ENCODE measurements at places on chromosomes 13 and 19.
A peak's percentile ranks its signal among the peaks of the same experiment; 100 is the strongest.

DNA sequence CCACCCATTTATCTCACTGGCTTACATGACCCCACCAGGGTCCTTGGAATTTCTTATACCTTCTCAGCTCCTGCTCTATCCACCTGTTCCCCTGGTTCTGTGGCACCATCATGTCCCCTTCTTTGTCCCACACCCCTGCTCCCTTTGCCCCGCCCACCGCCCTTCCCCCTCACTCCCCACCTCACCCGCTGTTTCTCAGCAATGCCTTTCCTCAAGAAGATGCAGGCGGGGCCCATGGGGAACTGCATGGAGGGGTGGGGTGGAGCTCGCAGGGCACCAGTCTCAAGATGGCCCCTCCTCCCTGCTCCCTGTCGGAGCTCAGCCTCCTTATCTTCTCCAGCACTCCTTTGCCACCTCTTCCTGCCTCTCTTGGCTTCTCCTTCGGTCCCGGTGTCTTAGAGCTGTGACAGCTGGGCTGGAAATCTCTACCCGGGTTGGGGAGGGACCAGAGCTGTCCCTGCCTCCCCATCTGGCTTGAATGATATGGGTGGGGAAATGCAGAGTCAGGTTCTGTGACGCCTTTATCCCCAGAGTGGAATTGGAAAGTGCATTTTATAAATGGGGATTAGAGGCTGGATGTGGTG lies at the start of gene CABP5:
TSS of gene CABP5 (minus strand) at position 405 of the 584 bp plus-strand sequence. CDS start at position 248, 157 bp downstream.
- DNase-seq: no peak

GRCh38 chr13:98835156-98835555 lies 82.7 kb upstream of the SLC15A1 start:
- DNase-seq: no peak

DNA sequence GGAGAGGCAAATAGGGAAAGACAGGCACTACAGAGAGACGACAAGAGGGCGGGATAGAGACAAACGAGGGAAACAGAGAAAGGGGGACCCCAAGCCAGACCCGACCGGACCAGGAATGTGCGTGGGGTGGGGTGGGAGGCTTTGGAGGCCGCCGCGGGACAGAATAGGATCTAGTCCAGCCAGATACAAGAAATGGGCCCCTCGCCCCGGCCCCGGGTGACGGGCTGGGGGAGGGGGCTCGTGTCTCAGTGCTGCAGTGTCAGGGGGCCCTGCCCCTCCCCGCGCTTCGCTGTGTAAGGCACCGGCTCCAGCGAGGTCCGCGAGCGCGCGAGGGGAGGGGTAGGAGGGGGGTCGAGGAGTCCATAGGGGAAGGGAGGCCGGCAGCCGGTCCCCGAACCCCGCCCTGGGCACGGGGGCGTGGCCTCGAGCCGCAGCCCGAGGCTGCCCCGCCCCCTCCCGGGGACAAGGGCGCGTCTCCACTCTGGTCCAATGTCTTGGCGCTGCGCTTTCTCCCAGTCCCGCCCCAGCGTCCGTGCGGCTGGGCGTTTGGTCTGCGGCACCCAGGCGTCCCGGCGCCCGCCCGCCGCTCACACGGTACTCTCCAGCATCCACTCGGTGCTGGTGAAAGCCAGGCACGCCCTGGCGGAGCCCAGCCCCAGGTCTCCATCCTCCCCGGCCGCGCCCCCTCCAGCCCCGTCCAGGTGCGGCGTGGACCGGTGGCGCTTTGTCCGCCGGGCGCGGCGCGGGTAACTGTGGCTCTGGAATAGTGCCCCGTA lies 11.0 kb downstream of the IFNL1 start:
- peak; percentile 86 for DNase-seq

DNA sequence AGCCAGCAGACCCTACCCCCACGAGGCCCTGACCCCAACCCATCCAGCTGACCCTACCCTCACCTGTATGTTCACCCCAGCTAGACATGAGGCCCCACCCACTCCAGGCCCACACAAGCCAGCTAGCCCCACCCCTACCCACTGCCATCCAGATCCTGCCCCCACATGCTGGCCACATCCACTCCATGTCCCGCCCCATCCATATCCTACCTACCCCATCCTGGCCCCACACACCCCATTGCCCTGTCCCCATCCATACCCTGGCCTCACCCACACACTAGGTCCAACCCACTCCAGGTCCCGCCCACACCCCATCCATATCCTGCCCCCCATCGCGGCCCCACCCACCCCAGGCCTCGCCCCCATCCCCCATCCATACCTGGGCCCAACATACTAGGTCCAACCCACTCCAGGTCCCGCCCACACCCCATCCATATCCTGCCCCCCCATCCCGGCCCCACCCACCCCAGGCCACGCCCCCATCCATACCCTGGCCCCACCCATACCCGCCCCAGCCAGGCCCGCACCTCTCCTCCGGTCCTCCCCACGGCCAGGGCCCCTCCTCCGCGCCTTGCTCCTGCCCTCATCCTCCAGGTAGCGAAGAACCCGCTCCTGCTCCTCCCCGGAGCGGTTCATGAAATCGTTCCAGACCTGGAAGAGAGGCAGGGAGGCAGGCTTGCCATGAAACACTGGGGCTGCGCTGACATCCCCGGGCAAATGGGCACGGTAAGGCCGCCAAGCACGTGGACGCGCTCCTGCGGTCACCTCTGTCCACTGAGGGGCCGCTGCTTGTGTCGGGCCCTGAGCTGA lies 7.2 kb downstream of the RNU6-9 start:
- no peak for DNase-seq

DNA sequence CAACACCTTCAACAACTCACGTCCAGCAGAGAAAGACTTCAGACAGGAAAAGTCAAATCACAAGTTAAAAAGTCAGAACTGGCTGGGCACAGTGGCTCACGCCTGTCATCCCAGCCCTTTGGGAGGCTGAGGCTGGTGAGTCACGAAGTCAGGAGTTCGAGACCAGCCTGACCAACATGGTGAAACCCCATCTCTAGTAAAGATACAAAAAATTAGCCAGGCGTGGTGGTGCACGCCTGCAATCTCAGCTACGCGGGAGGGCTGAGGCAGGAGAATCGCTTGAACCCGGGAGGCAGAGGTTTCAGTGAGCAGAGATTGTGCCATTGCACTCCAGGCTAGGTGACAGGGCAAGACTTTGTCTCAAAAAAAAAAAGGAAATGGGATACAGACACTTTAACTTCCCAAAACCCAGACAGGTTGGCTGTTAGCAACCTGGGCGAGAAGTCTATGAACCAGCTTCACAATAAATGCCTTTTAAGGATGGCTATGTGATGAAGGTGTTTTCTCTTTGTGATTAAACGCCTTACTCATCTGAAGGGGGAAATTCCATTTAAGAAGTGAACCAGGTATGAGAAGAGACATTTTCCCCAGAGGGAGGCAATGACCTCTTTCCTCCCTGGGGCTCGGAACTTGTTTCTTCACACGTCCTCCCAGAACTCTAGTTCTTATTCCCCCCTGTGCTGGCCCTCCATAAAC lies 80.4 kb downstream of the INSR start:
- DNase-seq: no peak

GRCh38 chr19:40619333-40620160 lies 18.4 kb downstream of the LTBP4 start:
- DNase-seq: no peak

GRCh38 chr19:6744381-6745301 lies 5.2 kb downstream of the TRIP10 start:
- no peak for DNase-seq

- DNase-seq: no peak
Observed at GRCh38 chr13:99548448-99548847, 47.2 kb downstream of the TM9SF2 start.

DNA sequence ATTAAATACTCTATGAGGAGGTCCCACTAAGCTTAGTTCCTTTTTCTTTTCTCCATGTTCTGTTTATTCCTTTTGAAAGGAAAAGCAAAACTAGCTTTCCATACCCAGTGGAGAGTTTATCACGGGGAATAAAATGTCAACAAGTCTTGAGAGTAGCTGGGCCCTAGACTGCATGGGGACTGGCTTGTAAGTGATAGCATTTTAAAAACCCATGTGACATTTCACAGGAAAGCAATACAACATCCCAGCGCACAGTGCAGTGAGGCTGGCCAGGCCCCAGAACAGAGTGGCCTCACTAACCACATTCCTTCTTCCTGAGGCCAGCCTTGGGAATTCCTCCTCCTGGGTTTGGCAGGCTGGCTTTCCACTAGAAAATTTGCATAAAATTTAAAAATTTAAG lies 149.8 kb downstream of the DLEU7 start:
- DNase-seq: no peak

GRCh38 chr13:57595775-57596174 lies 35.8 kb upstream of the PCDH17 start:
- DNase-seq: no peak

- no peak for DNase-seq
Observed at GRCh38 chr13:27104606-27105005, 67.0 kb downstream of the USP12 start.

GRCh38 chr13:78609464-78610205 lies 6.3 kb upstream of the POU4F1 start:
- no peak for DNase-seq

DNA sequence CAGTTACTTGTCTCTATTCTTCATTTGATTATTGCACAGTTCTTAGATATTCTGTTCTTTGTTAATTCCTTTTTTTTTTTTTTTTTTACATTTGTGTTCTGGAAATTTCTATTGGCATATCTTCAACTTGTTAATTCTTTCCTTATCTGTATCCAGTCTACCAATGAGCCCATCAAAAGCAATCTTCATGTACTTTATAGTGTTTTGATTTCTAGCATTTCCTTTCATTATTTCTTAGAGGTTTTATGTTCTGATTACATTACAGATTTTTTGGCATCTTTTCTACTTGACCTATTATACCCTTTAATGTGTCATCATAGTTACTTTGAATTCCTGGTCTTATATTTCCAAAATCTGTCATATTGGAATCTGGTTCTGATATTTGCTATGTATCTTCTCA lies 2194.8 kb downstream of the PCDH9 start:
- DNase-seq: no peak

- DNase-seq: no peak
Observed at GRCh38 chr19:2982983-2983350, 5.6 kb downstream of the TLE6 start.

- DNase-seq: no peak
Observed at GRCh38 chr13:20701461-20701860, 2.0 kb upstream of the IL17D start.

GRCh38 chr19:38233740-38234251 lies 9.8 kb upstream of the DPF1 start:
- DNase-seq: peak; percentile 94

- no peak for DNase-seq
Observed at GRCh38 chr13:66443926-66444325, 786.2 kb downstream of the PCDH9 start.

GRCh38 chr19:56476651-56477428 lies at the start of gene ZNF667:
TSS of gene ZNF667 (minus strand) at chr19:56477345. CDS start at chr19:56462370, 14,975 bp downstream.
- no peak for DNase-seq

DNA sequence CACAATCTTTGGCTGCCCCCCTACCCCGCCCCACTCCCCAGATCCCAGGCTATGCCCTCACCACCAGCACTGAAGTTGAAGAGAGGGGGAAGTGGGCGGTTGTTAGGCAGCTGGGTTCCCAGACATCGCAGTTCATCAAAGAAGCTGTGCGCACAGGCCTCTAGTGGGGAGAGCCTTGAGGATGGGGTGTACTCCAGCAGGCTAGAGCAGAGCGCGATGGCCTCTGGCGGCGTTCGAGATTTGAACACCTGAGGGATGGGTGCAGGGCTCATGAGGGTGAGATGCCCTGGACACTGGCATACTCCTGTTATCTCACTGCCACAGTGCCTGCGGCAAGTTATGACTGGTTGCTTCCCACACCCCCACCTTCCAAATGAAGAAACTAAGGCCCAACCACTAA lies 10.0 kb downstream of the GSK3A start:
- no peak for DNase-seq

GRCh38 chr13:32907211-32907610 lies 109.0 kb upstream of the KL start:
- DNase-seq: no peak

DNA sequence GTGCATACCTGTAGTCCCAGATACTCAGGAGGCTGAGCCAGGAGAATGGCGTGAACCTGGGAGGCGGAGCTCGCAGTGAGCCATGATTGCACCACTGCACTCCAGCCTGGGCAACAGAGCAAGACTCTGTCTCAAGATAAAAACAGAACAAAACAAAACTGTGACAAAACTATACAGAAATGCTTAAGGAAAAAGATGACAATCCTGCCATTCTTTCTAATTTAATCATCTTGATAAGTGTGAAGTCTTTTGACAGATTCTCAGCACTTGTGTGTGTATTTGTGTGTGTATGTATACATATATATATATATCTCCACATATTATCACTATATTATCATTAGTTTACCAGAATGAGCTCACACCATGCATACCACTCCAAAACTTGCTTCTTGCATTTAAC lies 12.3 kb downstream of the HTR2A start:
- DNase-seq: no peak

GRCh38 chr19:4506449-4507149 lies 11.7 kb downstream of the PLIN4 start:
- DNase-seq: no peak

DNA sequence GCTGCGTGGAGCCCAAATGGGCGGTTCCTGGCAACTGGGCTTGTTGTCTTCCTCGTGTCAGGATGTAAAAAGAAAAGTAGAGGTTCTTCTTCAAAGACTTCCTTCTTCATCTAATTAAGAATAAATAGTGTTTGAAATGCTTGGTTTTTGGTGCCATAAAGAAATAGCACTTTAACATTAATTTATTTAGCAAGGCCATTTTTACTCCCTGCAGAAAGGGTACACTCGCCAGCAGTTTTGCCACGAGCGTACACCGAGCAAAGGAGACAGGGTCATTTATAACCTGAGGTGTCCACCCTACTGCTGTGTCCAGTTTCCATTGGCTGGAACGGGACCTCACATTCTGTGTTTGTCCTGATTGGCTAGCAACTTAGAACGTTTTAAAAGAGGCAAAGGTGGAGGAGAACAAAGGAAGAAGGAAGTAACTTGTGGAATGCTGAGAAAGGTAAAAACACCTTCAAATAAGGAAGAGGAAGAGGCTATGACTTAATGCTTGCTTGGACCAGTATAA lies 21.8 kb upstream of the OR10H1 start:
- DNase-seq: no peak

- no peak for DNase-seq
Observed at GRCh38 chr13:65336916-65337315, 1893.2 kb downstream of the PCDH9 start.

GRCh38 chr13:47903836-47904235 lies 97.2 kb downstream of the SUCLA2 start:
- DNase-seq: no peak

- DNase-seq: no peak
Observed at GRCh38 chr13:50015258-50015657, at the start of gene KCNRG. TSS of gene KCNRG (plus strand) at chr13:50015444. CDS start at chr13:50015494, 50 bp downstream.

DNA sequence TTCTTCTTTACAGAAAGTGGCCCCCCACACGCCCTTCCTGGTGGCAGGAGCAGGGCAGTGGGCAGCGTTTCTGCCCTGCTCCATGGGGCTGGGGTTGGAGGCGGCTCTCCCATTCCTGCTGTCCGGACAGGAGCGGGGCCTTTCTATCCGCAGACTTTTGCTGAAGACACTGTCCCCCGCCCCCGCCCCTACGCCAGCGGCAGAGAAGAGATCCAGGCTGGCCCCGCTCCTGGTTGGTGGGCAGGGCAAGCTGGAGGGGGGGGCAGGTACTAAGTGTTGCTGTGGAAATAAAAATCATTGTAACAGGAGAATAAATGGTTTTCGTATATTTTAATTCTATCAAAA lies 81.7 kb downstream of the ZNF429 start:
- no peak for DNase-seq
